Heart right ventricle (tissue), 16 donors: ENCODE measurements at places on chromosomes 16 and 17.

DNA sequence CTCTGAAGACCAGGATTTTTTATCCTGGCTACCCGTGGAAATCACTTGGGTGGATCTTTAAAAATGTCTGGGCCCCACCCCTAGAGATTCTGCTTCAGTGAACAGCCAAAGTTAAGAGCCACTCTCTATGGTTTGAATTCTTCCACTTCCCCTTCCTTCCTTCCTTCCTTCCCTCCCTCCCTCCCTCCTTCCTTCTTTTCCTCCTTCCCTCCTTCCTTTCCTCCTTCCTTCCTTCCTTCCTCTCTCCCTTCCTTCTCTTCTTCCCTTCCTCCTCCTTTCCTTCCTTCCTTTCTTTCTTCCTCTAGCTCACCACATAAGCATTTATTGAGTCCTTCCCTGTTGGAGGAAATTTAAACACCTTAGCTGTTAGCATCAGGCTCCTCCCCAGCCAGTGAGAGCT, 203.6 kb downstream of the KATNIP start:
- no peak for DNase-seq

DNA sequence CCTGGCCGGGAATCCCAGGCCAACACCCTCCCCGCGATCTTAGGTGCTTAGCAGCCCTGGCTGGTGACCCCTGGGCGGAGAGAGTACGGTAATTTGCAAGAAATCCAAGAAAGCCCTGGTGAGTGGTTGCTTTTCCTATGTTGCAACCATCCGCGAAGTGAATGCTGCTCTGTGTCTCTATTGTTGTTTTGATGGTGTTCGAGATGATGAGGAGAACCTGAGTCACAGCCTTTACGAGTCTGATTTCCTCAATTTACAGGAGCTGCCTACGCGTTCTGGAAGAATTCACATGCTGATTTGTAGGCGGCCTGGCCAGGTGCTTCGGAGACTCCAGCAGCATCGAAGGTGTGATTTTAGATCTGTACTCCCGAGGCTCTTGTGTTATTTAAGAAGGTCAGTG, 63.3 kb downstream of the TMEM235 start:
- DNase-seq, result no peak

DNA sequence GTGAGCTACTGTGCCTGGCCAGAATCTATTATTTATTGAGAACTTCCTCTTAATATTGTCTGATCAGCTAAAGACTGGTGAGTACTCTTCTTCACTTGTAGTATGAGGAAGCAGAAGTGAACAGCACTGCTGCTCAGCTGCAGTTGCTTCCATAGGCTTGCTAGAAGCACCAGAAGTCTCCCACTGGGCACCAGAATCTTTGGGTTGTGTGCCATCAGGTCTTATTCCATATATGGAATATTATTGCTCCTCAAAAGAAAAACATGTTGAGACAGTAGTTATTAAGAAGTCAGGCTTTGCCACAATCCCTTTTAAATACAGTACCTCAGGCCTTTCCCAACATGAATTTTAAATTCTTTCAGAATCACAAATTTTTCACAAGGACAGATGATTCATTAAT, 17.2 kb downstream of the SNTB2 start:
- DNase-seq, result no peak

GRCh38 chr17:46962374-46962790, 16.7 kb downstream of the RPRML start:
- no peak for DNase-seq

GRCh38 chr17:9361188-9361955, 214.2 kb downstream of the STX8 start:
- DNase-seq, result no peak

- DNase-seq, result no peak
These were observed 540 bp downstream of the PPP4C start for GRCh38 chr16:30076276-30076791.

DNA sequence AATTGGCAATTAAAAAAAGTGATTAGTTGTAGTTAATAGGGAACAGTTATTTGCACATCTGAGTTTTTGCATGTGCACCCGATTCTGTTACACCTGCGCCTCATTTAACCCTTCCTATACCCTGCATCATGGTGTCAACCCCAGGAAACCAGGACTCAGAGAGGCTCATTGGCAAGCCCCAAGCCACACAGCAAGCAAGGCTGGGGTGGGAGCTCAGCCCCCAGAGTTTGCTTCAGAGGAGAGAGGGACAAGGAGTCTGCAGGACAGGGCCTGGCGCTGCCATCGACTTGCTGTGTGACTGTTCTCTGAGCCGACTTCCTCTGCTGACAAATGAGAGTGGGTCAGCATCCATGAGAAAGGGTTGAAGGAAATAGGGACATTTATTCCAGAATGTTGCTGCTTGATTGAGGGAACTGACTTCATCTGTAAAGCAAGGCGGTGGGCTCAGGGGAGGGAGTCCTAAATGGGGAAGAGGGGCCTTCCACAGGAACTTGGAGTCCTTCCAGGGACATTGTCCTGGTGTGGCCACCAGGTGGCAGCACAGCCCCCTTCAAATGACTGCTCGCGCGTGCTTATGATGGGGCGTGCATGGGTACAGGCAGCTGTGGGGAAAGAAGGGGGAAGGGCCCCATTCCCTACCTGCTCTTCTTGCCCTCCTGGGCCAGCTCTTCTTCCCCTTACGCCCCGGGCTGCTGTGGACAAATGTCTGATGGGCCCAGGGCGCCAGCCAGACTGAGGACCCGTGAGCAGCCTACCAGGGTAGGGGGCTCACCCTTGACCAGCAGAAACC, 51.6 kb downstream of the NT5M start:
- DNase-seq, result peak; percentile 73

DNA sequence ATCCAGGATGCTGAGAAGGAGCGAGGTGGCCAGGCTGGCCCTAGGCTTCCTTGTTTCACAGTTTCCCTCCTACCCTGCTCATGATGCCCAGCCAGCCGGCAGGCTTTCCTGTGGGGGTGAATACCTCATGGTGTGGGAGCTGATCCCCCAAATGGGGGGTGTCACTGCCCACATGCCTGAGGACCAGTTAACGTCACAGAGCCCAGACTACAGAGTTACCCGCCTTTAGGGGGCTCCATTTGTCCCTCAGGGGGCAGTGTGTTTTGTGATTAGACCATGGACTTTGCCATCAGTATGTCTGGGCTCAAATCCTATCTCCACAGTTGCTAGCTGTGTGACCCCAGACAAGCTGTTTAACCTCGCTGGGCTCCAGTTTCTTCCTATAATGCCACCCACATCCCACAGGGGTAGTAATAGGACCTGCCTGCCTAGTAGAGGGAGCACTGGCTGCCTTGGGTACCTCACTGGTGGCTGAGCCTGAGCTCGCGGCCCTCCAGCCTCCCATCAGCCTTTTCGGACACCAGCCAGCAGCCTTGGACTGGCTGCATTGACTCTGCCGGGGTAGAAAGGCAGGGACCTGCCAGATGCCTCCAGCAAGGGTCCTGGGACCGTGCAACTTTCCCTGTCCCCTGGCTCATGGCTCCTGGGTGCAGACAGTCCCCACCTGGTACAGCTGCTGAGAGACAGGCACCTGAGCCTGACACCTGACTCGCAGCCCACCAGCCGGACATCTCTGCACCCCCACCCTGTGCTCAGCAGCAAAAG, 87.5 kb upstream of the GSE1 start:
- DNase-seq, result no peak

DNA sequence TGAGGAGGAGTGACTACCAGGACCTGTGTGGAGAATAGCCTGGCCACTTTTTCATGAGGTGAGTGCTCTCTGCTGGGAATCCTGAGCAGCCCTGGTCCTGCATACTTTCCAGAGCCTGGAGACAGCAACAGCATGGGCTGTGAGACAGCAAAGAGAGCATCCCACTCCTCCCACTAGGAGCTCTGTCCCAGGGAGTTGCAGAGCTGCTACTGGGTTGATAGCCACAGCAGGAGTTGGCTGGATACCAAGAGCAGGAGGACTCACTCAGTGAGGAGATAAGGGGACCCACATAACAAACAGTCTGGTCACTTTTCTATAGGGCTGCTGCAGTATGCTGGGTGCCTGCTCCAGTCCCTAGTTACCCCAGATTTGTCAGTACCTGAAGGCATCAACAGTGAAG, 439.3 kb upstream of the CDH8 start:
- DNase-seq, result no peak

DNA sequence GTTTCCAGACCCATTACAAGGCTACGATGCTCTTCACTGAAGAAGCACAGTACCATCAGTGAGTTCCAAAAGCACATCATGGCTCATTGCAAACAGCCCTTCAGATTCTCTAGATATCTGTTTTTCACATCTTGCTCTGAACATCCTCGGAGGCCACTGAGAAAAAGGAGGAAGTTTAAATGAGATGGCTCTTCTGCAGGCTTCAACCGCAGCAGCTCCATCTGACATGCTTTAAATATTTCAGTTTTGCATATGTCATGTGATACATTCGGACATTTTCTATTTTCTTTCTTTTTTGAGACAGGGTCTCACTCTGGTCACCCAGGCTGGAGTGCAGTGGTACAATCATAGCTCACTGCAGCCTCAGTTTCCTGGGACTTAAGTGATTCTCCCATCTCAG, 396.8 kb downstream of the NPIPA8 start:
- no peak for DNase-seq

- no peak for DNase-seq
These were observed 358.2 kb downstream of the KIF2B start for GRCh38 chr17:54180950-54181349.

DNA sequence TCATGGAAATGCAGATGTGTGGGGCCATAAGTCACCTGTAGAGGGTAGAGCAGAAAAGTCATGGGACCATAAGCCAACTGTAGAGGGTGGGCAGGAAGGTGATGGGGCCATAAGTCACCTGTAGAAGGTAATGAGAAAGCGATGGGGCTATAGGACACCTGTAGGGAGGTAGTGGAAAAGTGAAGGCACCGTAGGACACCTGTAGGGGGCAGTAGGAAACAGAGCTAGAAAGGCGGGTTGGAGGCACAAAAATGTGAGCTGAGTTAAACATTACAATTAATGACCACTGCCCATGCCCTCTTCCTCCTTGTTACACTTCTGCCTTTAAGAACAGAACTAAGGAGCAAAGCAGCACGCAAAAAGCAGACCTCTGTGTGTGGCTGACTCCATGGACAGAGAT, 150.1 kb downstream of the SHISA6 start:
- DNase-seq, result no peak
